ENCODE measurements at places on chromosomes 7 and 10.

GRCh38 chr10:43237128-43237527 is 29.7 kb downstream of the RASGEF1A start:
- no peak for DNase-seq

DNA sequence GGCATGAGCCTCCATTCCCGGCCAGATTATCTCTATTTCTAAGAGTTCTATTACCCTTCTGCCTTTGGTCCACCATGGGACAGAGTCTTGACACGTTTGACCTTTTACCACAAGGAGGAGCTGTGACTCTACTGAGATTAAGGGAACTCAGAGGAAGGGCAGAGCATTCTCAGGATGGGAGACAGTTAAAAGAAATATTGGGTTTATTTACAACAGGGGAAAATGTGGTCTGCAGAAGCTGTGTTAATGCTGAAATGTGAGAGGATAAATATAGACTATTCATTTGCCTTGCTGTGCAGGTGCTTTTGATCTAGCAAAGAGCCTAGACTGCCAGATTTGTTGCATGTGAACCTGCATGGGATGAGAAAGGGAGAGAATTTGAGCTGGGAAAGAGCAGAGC is 45.8 kb upstream of the PRSS58 start:
- no peak for DNase-seq

DNA sequence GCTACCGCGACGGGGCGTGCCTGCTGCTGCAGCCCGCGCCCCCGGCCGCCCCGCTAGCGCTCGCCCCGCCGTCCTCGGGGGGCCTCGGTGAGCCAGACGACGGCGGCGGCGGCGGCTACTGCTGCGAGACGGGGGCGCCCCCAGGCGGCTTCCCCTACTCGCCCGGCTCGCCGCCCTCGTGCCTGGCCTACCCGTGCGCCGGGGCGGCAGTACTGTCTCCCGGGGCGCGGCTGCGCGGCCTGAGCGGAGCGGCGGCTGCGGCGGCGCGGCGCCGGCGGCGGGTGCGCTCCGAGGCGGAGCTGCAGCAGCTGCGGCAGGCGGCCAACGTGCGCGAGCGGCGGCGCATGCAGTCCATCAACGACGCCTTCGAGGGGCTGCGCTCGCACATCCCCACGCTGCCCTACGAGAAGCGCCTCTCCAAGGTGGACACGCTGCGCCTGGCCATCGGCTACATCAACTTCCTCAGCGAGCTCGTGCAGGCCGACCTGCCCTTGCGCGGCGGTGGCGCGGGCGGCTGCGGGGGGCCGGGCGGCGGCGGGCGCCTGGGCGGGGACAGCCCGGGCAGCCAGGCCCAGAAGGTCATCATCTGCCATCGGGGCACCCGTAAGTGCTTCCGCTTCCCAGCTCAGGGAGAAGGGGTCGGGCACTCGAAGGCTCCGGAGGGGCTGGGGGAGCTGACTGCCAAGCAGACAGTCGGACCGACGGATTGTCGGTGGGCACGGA is 761 bp downstream of the PTF1A start:
- DNase-seq = no peak

- no peak for DNase-seq
Measured at GRCh38 chr10:24885551-24886289, 66.7 kb downstream of the PRTFDC1 start.

DNA sequence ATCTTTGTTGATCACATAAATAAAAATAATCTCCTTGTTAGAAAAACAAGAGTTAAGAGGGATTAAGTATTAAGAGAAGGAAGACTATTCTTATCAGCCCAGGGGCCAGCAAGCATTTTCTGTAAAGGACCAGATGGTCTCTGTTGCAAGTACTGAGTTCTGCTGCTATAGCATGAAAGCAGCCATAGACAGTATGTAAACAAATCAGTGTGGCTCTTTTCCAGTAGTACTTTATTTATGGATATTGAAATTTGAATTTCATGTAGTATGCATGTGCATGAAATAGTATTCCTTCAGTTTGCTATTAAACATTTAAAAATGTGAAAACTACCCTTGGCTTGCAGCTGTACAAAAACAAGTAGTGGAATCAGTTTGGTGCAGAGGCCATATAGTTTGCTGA is 81.7 kb downstream of the STK31 start:
- no peak for DNase-seq

DNA sequence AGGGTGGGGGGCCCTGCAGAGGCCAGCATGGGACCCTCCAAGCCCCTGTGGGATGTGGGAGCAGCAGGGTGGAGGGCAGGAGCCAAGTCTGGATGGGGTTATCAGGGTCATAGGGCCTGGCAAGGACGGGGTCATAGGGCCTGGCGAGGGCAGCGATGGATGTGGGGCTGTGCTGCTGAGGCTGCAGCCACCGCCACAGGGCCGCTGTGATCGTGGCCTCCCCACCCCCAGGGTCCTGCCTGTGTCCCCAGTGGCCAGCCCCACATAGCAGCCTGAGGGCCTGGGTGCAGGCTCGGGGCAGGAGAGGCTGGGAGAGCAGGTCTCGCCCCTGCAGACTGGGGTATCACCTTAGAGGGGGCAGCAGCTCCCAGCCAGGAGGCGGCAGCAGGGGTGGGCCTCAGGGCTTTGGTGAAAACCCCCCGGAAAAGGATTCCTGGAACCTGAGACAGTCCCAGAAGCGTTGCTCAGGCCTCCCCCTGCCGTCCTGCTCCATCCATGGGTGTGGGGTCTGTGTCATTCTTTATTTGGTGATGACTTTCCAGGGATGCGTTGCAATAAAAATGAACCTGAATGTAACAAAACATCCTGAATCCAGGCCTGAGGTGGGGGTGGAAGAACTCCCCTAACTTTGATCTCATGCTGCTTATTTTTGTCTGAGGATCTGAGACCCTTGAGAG is 107.3 kb upstream of the SHH start:
- no peak for DNase-seq

DNA sequence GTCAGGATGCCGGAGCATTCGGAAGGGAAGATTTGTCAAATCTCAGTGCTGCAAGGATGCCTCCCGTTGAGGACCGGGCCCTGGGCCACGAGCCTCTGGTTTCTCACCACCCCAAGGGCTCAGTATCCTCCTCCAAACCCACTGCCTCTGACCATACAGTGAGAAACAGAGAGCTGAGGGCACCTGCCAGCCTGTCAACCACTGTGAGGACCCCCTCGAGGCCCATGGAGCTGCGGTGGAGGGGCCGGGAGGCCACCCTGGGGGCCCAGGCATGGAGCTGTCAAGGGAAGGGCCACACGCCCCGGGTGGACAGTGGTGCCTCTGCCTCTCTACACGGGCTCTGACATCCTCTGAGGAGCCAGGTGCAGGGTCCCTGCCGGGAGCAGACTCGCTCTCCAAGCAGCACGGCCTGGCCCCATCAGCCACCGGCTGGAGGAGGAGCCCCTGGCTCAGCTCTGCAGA is 248.0 kb upstream of the TCERG1L start:
- no peak for DNase-seq

DNA sequence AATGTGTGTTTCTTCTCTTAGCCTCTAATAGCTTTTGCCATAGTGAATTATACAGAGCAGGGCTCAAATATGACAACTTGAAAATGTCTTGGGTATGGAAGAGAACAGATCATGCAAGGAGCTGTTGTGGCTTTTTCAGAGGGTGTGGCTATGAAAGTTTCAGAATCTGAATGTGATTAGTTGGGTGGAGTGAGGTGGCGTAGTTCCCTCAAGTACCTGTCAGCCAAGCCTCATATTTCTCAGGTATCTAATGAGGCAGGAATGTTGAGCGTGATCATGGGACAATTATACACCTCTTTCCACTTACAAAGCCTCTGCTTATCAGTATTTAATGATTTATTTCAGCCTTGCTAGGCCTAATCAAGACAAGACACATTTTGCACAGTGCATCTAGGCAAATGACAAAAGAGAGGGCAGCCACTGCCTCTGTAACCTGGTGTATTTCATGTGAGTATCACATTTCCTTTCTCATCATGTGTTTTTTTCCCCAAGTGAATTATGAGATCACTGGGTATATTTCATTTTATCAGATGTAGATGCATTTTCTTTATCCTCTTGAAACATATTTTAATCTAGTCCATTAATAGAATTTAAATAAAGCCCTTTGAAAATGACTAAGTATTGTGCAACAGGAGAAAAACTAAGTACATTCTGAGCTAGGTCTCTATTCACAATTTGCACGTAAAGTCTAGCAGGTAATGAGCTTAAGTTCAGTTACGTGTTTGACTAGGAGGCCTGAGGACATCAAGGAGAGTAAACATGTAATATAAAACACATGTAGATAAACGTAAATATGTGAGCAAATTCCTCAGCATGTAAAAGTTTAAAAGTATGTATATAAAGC is 644.4 kb upstream of the IGFBP3 start:
- DNase-seq = no peak

- no peak for DNase-seq
Measured at GRCh38 chr7:716636-717035, 9.9 kb upstream of the DNAAF5 start.

GRCh38 chr10:133336118-133336576 is 549 bp downstream of the CALY start:
- no peak for DNase-seq

DNA sequence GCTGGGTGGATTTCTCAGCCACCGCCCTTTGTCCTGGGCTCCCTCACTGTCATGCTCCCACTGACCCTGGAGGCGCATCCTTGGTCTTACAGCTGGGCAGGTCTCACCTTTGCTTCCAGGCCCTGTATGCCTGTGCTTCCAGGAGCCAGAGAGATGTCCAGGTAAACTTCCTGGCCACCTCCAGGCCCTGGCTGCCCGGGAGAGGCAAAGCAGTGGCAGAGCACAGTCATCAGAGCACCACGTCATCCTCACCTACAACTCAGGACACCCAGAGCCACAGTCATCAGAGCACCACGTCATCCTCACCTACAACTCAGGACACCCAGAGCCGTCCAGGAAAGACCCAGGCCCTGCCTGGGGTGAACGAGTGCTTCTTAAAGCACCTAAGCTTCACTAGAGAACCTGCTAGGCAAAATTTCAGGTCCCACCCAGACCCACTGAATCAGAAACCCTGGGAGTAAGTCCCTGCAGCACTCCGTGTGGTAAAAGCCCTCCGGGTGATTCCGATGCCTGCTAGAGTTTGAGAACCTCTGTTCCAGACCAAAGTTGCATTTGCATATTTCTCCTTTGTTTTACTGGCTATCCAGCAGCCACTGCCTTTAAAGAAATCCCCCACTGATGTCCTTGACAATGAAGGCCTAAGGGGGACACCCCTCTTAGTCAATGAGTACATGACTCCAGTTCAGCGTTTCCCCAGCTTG is 62.3 kb downstream of the DLG5 start:
- no peak for DNase-seq

GRCh38 chr7:155752756-155753445 is 59.4 kb downstream of the SHH start:
- no peak for DNase-seq

GRCh38 chr10:1417574-1417973 is 319.8 kb downstream of the ADARB2 start:
- DNase-seq = no peak

- DNase-seq = no peak
Measured at GRCh38 chr10:91495402-91495801, 85.3 kb downstream of the HECTD2 start.

DNA sequence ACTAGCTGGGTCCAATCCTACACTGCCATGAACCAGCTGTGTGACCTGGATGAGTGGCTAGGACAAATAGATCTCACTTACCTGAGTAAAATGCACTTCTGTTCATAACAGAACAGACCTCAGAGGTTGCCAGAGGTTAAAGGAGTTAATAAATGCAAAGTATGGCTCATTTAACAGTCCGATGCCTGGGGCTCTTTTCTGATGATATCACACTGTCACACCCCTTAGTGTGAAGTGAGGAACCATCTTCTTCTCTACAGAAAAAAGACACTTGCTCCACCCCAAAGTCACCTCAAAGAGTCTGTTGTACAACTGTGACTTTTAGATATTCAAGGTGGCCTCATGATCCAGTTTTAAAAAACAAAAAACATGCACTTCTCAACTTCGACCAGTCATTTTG is 21.5 kb upstream of the TARP start:
- DNase-seq = no peak

- no peak for DNase-seq
Measured at GRCh38 chr10:91150631-91151030, 69.8 kb upstream of the PCGF5 start.

GRCh38 chr10:44240584-44241205 is 144.2 kb downstream of the CXCL12 start:
- DNase-seq = no peak

- DNase-seq = no peak
Measured at GRCh38 chr10:73310475-73310874, 48.2 kb downstream of the CFAP70 start.

GRCh38 chr7:73966062-73966940 is 61.7 kb upstream of the ELN start:
- no peak for DNase-seq

- DNase-seq = no peak
Measured at GRCh38 chr10:86363184-86363832, 3.3 kb downstream of the GRID1 start.

- no peak for DNase-seq
Measured at GRCh38 chr7:127391591-127392181, 822 bp downstream of the ZNF800 start.

GRCh38 chr7:12945901-12946300 is 258.5 kb downstream of the ARL4A start:
- DNase-seq = no peak

GRCh38 chr7:99372275-99373090 is 2.0 kb upstream of the ARPC1B start:
- DNase-seq = no peak

- no peak for DNase-seq
Measured at GRCh38 chr7:157561816-157562410, 225.1 kb downstream of the DNAJB6 start.

DNA sequence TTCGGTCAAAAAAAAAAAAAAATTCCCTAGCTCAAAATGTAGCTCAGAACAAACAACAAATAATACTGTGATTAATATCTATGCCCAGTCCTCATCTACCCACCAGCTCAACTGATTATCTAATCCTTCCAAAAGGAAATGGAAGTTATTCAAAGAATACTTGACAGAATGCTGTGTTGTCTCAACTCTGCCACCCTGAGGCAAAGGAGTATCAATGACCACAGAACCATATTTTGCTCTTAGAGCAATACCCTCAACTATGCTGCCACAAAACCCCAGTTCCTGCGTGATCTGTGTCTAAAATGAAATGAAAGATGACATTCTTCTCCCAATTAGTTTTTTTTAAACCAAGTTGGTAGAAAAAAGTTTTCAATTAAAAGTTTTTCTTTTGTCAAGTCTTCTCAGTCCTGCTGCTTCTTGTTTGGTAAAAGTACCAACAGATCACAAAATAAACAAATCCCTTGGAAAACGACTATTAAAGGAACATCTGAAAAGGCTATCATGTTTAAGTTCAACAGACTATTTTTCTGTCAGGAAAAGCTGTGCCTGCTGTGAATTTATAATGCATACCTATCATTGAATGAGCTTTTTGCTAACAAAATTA is 21.6 kb downstream of the RBM28 start:
- no peak for DNase-seq

DNA sequence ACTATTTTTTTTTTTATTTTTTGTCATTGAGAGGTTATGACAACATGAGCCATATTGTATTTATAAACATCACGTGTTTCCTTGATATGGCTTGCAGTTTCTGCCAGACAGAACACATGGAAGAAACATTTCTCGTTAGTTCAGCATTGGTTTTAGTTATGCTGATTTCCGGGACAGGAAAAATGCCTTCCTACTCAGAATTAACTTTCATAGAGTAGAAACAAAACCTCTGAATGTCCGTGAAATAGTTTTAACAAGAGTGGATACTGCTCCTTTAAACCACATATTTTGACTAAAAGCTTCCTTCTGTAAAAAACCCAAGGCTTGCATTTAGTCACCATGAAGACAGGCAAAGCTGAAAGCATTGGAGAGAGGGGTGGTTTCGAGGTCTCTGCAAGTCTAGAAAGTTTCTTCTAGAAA is 240.4 kb downstream of the KIAA1217 start:
- no peak for DNase-seq

- DNase-seq = no peak
Measured at GRCh38 chr7:100965723-100966541, 3.4 kb upstream of the MUC12 start.

GRCh38 chr10:113425541-113425951 is 127.3 kb upstream of the HABP2 start:
- DNase-seq = no peak
